Prostate gland (tissue), 2 donors: ENCODE measurements at places on chromosomes 3 and 15. TPM values are rescaled to one million over a fixed set of nuclear protein-coding genes. Genes with fewer than 3 reads are reported as not detected.

CACNA2D3 gene
- 1.1 TPM for total RNA-seq

AP3B2 gene
- 5.4 TPM for total RNA-seq

FRMD5 gene
- 8.1 TPM for total RNA-seq

STRIT1 gene
- not detected for total RNA-seq

HTR3E gene
- not detected for total RNA-seq

EPM2AIP1 gene
- total RNA-seq = 13.8 TPM

SI gene
- total RNA-seq = 0.40 TPM

GATA2 gene
- 181 TPM for total RNA-seq

NLGN1 gene
- total RNA-seq = 0.36 TPM

INKA1 gene
- total RNA-seq = 4.0 TPM

MAGEL2 gene
- 3.1 TPM for total RNA-seq

CLDN1 gene
- total RNA-seq = 52.3 TPM

SYNPR gene
- not detected for total RNA-seq

GOLGA8Q gene
- total RNA-seq = 2.2 TPM

PLA1A gene
- 2.8 TPM for total RNA-seq

TBL1XR1 gene
- 156 TPM for total RNA-seq

CELF6 gene
- 3.7 TPM for total RNA-seq

FOXL2 gene
- total RNA-seq = not detected

DNAH12 gene
- total RNA-seq = 0.05 TPM

FAH gene
- 26.7 TPM for total RNA-seq

TGM5 gene
- total RNA-seq = 1.6 TPM

ZNF860 gene
- total RNA-seq = 4.4 TPM

CISH gene
- total RNA-seq = 5.1 TPM

UBA5 gene
- 37.5 TPM for total RNA-seq

LRRIQ4 gene
- 0.74 TPM for total RNA-seq

TTBK2 gene
- total RNA-seq = 30.3 TPM

SLC7A14 gene
- total RNA-seq = 0.11 TPM

ZKSCAN7 gene
- total RNA-seq = 5.6 TPM

A4GNT gene
- not detected for total RNA-seq

ATP8B4 gene
- 55.7 TPM for total RNA-seq

CD200R1 gene
- 0.23 TPM for total RNA-seq

EFHB gene
- total RNA-seq = 0.96 TPM

GOLGA6A gene
- not detected for total RNA-seq

HLTF gene
- total RNA-seq = 29.9 TPM

GPR62 gene
- 0.41 TPM for total RNA-seq

ACAN gene
- total RNA-seq = 0.14 TPM

EAF2 gene
- 35.6 TPM for total RNA-seq

THSD4 gene
- 84.1 TPM for total RNA-seq

PLSCR1 gene
- total RNA-seq = 35.0 TPM

SNX22 gene
- total RNA-seq = 12.2 TPM

GOLGA6C gene
- total RNA-seq = not detected

COL6A5 gene
- total RNA-seq = not detected

RPP25 gene
- 3.8 TPM for total RNA-seq

HTR3C gene
- not detected for total RNA-seq

STX19 gene
- total RNA-seq = 3.6 TPM

CIDEC gene
- total RNA-seq = not detected

LSMEM2 gene
- not detected for total RNA-seq

SCAANT1 gene
- total RNA-seq = not detected

FBXL2 gene
- total RNA-seq = 3.7 TPM
